ENCODE measurements at places on chromosomes 1 and 21.

DNA sequence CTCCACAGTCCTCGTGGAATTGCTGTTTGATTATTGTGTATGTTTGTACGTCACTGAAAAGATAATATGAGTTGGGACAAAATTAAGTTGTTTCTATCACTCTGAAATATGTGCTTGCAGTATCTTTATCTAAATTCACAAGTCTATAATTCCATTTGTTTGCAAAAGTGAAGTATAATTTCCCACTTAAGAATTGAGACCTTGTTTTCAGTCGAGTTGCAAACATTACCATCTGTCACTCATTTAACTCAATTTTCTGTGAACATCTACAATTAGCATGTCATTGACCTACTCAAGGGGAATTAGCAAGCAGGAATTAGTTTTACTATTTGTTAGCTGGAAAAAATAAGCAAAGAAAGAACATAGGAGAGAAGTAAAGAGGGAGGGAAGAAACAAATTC is 195.8 kb downstream of the TPR start:
- no peaks in the 10 kb centered on the region for H3K4me1 ChIP-seq
- DNase-seq, result no peak
- H3K27me3 ChIP-seq, result no peaks in the 10 kb centered on the region
- H3K36me3 ChIP-seq, result no peaks in the 10 kb centered on the region
- no peak overlapping the region for H3K4me3 ChIP-seq

DNA sequence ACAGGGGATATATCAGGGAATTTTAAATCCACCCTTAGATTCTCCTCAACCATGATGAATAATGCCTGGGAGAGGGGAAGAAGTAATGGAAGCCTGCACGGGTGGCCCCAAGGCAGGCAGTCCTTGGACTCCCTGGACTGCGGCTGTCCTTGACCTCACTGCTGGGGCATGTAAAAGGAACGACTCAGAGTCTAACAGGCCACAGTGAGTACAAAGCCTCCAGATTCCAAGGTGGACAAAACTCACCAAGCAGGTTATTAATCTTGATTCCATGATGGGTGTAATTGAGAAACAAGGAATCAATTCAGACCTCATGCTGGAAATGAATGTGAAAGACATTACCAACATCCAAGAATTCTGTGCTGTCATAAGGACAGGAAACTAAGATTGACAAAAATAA is 13.0 kb upstream of the ARHGAP29 start:
- no peak for DNase-seq
- H3K27ac ChIP-seq, result no peak overlapping the region
- H3K36me3 ChIP-seq, result no peaks in the 10 kb centered on the region
- no peak overlapping the region for H3K4me3 ChIP-seq
- peaks cover 5% of the 10 kb centered on the region for H3K4me1 ChIP-seq

- H3K27ac ChIP-seq, result no peak overlapping the region
- no peak overlapping the region for H3K4me3 ChIP-seq
- no peaks in the 10 kb centered on the region for H3K36me3 ChIP-seq
- no peak for DNase-seq
- peaks cover 6% of the 10 kb centered on the region for H3K4me1 ChIP-seq
- H3K27me3 ChIP-seq, result no peaks in the 10 kb centered on the region
Observed at GRCh38 chr1:116553386-116554115, 17.3 kb downstream of the CD58 start.

DNA sequence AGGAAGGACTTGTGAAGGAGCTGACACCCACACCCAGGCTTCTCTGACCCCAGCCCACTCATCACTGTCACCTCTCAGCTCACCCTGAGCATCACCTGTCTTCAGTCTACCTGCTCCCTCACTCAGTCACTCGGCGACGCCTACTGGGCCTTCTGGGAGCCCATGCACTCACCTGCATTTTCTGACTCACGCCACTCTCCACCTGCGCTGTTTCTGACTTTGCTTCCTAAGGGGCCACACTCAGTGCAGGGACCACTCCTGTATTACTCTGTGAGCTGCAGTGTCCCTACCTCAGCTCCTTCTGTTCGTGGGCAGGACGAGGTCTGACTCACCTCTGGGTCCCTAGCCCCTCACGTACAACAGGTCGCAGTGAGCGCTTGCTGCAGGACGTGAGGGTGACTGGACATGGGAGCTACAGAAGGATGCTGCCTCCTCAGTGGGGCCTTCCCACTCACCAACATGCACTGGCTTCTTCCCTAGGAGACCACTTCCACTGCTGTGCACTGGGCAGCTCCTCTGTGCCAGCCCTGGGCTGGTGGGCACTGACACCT is 102.3 kb downstream of the GLIS1 start:
- no peaks in the 10 kb centered on the region for H3K4me1 ChIP-seq
- no peak for DNase-seq
- H3K4me3 ChIP-seq, result no peak overlapping the region
- no peaks in the 10 kb centered on the region for H3K36me3 ChIP-seq
- H3K27ac ChIP-seq, result no peak overlapping the region

DNA sequence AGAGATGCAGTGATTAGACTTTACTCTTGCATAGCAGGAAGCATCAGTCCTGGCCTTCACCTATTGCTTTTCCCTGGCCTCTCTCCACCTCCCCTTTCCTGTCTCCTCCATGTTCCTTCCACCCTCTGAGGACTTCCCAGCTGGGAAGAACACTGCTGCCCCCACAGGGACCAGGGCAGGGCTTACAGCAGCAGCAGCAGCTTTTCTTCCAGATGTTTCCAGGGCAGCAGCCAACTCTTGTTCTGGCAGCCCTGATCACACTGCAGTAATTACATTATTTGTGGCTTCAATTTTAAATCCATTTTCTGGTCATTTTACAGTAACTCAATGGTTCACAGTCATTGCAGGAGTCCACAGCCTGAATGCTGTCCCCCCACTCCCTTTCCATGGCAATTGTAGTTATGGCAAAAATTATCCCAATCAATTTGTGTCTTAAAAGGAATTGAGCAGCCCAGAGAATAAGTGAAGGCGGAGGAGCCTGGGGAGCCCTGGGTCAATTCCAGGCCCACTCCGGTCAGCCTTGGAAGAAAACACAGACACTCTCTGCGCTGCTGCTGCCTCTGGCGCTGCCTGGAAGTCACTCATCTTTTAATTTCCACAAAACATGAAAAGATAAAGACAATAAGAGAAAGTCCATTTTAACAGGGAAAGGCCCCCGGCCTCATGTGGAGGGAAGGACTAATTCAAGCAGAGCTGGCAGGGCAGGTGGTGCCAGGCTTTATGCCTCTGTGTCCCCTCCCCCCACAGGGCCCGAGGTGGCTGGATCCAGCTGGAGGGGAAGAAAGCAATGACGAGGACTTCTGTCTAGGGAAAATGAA is 148.6 kb downstream of the GRIK3 start:
- H3K4me1 ChIP-seq, result no peaks in the 10 kb centered on the region
- H3K36me3 ChIP-seq, result no peaks in the 10 kb centered on the region
- H3K27ac ChIP-seq, result no peak overlapping the region
- no peak overlapping the region for H3K4me3 ChIP-seq

DNA sequence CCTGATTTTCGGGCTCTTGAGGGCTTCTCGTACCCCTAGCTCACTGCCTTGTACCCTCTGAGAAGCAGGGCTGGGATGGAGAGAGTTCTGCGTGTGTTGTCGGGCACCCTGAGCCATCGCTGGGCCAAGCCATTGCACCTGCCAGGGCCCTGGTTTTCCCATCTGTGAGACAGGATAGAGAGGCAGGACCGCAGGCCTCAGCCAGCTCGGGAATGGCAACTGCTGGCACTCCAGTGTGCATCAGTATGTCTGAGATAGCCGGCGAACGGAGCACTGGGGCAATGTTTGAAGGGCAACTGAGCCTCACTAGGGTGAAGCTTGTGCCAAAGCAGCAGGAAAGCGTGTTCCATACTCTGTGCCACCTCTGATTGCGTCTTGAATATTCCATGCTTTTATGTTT is 66.9 kb downstream of the TENT5C start:
- DNase-seq, result no peak
- H3K36me3 ChIP-seq, result no peaks in the 10 kb centered on the region
- peak overlapping the region; percentile 19 for H3K27ac ChIP-seq
- H3K27me3 ChIP-seq, result no peaks in the 10 kb centered on the region
- peaks cover 42% of the 10 kb centered on the region for H3K4me1 ChIP-seq
- H3K4me3 ChIP-seq, result no peak overlapping the region

DNA sequence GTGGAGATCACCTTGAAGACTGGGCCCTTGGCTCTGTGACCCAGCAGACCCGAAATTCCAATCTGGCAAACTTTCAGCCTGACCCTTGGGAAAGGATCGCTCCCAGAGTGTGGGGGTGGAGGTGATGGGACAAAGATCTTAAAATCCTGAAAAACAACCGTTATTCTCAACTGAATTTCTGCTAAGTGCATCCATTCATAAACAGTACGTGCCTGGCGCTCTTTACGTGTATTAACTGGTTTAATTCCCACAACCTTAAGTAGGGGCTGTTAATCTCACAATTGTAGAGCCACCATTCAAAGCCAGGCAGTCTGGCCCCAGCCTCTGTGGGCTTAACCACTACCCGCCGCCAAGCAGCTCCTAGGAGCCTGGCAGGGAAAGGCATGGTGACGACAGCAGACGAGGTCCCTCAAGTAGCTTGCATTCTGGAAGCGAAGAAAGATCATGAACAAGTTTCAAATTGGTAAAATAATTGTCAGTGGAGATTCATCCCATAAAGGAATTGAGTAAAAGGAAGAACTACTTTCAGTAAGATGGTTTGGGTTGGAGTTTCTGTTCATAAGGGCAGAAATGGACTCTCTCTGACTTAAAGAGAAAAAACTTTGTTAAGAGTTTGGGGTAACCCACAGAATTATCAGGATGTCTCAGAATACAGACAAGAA is 11.4 kb upstream of the RGS16 start:
- peak overlapping the region; percentile 84 for H3K27ac ChIP-seq
- H3K4me1 ChIP-seq, result peaks cover 20% of the 10 kb centered on the region
- peak; percentile 82 for DNase-seq

GRCh38 chr21:38350684-38351083 is 93.9 kb downstream of the KCNJ15 start:
- H3K36me3 ChIP-seq, result no peaks in the 10 kb centered on the region
- no peak for DNase-seq
- H3K27ac ChIP-seq, result no peak overlapping the region
- no peak overlapping the region for H3K4me3 ChIP-seq

DNA sequence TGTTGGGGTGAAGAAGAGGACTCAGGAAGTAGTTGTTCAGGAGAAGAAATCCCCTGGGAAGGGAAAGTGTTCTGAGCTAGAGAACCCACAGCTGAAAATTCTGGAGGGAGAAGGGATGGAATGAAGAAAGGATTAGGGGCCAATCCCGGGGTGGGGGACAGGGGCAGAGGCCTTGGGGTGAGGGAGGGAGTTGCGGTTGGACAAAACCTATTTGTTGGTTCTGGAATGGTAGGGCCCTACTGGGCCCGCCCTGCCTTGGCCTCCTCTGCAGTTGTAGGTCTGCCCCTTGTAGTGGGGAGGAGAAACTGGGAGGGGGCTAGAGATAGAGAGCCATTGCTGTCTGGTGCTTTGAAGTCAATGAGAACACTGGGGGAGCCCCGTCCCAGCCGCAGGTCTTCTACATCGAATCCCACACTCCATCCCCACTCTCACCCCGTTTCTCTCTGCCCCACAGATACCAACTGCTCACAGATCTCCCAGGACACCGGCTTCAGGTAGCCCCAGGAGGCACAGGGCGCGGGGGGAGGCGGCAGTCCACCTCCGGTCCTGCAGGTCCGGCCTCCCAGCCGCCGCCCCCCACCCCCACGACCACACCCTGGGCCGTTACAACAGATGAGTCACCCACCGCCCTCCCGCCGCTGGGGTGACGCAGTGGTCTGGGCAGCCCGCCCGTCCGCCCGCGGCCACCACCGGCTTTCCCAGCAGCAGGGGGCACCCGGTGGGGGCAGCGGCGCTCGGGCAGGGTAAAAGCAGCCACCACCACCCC is 1.1 kb downstream of the TAGLN2 start:
- peaks cover 13% of the 10 kb centered on the region for H3K36me3 ChIP-seq
- H3K27me3 ChIP-seq, result peaks cover 30% of the 10 kb centered on the region
- DNase-seq, result peak; percentile 91
- peak overlapping the region; percentile 84 for H3K27ac ChIP-seq
- H3K4me1 ChIP-seq, result peaks cover 19% of the 10 kb centered on the region

- H3K27ac ChIP-seq, result no peak overlapping the region
- no peak overlapping the region for H3K4me3 ChIP-seq
- H3K4me1 ChIP-seq, result no peaks in the 10 kb centered on the region
Observed at GRCh38 chr1:225712391-225712790, 59.5 kb upstream of the ENAH start.

DNA sequence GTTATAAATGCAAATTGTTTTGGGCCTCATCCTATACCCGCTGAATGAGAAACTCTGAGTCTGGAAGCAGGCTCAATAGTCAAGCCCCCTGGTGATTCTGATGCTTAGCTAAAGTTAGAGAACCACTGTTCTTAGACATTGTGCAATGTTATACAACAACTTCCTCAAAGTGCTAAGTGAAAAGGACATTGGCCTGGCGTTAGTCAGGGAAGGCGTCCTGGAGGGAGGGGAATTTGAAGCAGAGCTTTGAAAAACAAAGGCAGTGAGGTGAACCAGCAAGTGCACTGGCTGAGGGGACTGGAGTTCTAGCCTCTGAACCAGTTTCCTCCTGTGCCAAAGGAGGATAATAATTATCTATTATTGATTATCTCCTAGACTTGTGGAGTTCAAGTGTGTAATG is 5.1 kb downstream of the CD1D start:
- no peak for DNase-seq
- no peak overlapping the region for H3K4me3 ChIP-seq
- H3K27me3 ChIP-seq, result no peaks in the 10 kb centered on the region
- H3K27ac ChIP-seq, result no peak overlapping the region
- peaks cover 6% of the 10 kb centered on the region for H3K36me3 ChIP-seq

GRCh38 chr21:31326522-31327242 is 17.4 kb downstream of the TIAM1 start:
- H3K4me1 ChIP-seq, result no peaks in the 10 kb centered on the region
- H3K27me3 ChIP-seq, result no peaks in the 10 kb centered on the region
- no peak overlapping the region for H3K4me3 ChIP-seq
- no peak overlapping the region for H3K27ac ChIP-seq

- H3K36me3 ChIP-seq, result no peaks in the 10 kb centered on the region
- DNase-seq, result no peak
- H3K27ac ChIP-seq, result no peak overlapping the region
- H3K27me3 ChIP-seq, result no peaks in the 10 kb centered on the region
- H3K4me1 ChIP-seq, result peaks cover 24% of the 10 kb centered on the region
- H3K4me3 ChIP-seq, result no peak overlapping the region
Observed at GRCh38 chr21:15437883-15438282, 291.9 kb upstream of the USP25 start.

- H3K27me3 ChIP-seq, result no peaks in the 10 kb centered on the region
- H3K36me3 ChIP-seq, result peaks cover 12% of the 10 kb centered on the region
- H3K4me1 ChIP-seq, result peaks cover 14% of the 10 kb centered on the region
- DNase-seq, result no peak
- no peak overlapping the region for H3K4me3 ChIP-seq
Observed at GRCh38 chr1:15963968-15964648, 11.8 kb downstream of the ZBTB17 start.

- peaks cover 11% of the 10 kb centered on the region for H3K36me3 ChIP-seq
- peaks cover 41% of the 10 kb centered on the region for H3K4me1 ChIP-seq
- H3K27me3 ChIP-seq, result no peaks in the 10 kb centered on the region
- no peak overlapping the region for H3K4me3 ChIP-seq
- DNase-seq, result no peak
Observed at GRCh38 chr1:36350659-36351226, 27.3 kb upstream of the EVA1B start.

- H3K27ac ChIP-seq, result peak overlapping the region; percentile 63
- no peaks in the 10 kb centered on the region for H3K27me3 ChIP-seq
- H3K4me3 ChIP-seq, result no peak overlapping the region
Observed at GRCh38 chr1:10677491-10678391, 118.7 kb downstream of the CASZ1 start.
